NT2/D1 (cell line): ENCODE measurements at places on chromosomes 4 and X.

- no peak for DNase-seq
These were observed 125.8 kb downstream of the REPS2 start for GRCh38 chrX:17072301-17072700.

DNA sequence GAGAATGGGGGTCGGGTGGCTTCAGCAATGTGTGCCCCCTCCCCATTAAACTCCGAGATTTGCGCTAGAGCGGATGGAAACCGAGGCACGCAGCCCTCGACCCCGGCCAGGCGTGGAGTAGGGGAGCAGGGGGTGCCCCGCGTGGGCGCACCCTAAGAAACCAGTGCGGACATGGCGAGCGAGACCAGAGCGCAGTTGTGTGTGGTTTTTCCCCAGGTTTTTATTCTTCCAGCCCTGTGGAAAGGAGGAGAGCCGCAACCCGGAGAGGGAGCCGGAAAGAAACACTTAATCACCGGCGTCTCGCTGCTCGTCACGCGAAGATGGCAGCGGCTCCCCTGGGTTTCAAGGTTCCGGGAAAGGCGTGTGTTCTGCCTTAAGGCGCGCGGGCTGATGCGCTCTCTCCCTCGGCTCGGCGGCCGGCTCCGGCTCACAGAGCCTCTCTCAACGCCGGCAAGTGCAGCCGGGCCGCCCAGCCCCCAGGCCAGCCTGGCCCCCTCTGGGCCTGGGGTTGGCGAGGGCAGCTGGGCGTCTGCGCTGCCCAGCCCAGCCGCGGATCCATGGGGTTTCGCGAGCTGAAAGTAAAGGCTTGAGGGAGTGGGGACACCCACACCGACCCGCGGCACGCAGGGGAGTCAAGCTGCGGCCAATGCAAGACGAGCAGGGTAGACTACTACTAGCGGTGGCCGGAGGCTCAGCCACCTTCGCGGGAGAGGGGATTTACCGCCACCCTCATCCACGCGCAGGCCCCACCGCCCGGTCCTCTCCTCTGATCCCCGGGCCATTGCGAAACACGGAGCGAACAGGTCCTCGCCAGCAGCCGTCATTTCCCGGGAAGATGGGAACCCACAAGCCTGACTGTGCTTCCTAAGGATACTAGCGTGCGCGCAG lies 74.0 kb upstream of the BCOR start:
- DNase-seq = no peak

- DNase-seq = no peak
These were observed 65.7 kb upstream of the KCNIP4 start for GRCh38 chr4:22014222-22014741.

DNA sequence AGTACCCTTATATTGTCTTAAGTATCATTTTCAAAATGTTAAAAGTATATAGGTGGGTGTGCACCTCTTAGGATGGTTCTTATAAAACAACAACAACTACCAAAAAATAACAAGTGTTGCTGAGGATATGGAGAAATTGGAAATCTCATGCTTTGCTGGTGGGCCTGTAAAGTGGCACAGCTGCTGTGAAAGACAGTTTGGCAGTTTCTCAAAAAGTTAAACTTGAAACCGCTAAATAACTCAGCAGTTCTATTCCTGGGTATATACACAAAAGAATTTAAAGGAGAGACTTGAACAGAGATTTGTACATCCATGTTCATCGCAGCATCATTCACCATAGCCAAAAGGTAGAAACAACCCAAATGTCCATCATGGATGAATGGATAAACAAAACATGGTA lies 65.5 kb downstream of the HAND2 start:
- DNase-seq = no peak

DNA sequence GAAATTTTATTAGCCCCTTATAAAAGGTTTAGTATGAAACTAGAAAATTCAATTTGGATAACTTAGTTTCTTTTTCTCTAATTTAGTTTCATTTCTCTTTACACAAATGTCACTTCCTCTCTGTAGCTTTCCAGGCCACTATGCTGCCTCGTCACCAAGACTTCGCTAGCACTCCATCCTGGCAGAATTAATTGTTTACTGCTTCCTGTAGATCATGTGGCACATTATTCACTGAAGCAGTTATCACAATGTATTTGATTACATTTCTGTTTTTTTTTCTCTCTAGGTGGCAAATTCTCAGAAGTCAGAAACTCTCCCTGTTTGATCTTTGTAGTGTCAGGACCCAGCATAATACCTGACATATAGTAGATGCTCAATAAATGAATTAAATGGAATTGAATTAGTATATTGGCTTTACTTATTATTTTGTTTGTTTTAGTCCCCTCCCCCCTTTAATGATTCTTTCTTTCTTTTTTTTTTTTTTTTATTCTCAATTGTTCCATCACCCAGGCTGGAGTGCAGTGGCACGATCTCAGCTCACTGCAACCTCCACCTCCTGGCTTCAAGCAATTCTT lies 9.3 kb upstream of the SAT1 start:
- DNase-seq = no peak

DNA sequence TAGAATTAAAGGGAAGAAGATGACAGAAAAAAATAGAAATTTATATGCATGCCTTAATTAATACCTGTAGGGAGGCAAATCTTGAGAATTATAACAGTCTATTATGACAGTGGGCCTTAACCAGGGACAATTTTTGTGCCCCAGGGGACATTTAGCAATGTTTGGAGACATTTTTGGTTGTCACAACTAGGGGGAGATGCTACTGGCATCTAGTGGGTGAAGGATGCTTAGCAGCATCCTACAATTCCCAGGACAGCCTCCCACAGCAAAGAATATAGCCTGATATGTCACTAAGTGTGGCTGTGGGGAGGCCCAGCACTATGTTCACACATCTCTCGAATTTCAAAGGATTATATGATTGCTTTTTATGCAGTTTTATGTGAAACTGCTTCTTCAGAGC lies 10.5 kb downstream of the GPR82 start:
- DNase-seq = no peak

GRCh38 chrX:40496728-40497127 lies 84.0 kb upstream of the ATP6AP2 start:
- DNase-seq = no peak

GRCh38 chr4:54625391-54625790 lies 32.4 kb upstream of the KIT start:
- no peak for DNase-seq

- DNase-seq = no peak
These were observed 672 bp downstream of the PGM2 start for GRCh38 chr4:37827030-37827685.

GRCh38 chr4:15142201-15142600 lies 139.9 kb downstream of the CPEB2 start:
- DNase-seq = no peak

- no peak for DNase-seq
These were observed 50.2 kb upstream of the TLR3 start for GRCh38 chr4:186018784-186019183.

DNA sequence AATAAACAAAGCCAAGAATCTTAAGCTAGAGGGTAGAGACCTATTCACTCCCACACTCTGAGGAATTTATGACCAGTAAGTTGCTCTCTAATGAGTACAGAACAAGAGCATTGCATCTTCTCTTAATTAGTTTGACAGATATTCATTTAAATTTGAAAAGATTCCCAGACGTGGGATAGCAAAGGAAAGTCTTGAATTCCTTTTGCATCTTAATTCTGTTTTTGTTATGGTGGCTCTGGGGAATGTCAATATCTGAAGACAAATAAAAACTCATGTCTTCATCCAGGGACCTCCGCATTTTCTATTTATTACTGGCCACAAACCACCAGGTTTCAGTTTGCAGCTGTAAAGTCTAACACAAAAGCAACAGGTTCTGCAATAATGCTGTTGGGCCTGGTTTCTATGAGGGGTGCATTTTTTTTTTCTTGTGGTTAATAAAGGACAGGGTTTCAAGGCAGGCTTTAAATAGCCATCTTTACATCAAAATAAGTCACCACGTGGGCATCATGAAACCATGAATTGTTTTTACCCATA lies 172.3 kb downstream of the SHROOM3 start:
- no peak for DNase-seq

DNA sequence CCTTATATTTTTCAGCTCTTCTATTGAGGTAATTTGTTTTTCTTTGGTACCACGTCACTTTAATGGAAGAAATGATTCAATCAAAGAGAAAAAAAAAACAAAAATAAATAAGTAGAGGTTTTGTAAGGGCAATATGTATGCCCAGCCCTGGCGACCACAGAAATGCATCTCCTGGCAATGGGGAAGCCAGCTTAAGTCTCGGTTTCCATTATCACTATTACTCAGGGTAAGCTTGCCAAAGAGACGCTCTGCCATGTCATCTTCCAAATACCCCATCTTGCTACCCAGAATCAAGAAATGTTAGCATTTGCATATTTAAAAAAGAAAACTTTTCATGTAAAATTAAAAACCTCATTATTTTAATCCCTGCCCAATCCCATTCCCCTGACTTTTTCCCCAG lies 68.8 kb downstream of the FAM47C start:
- no peak for DNase-seq

- no peak for DNase-seq
These were observed 53.6 kb downstream of the KLF3 start for GRCh38 chr4:38717604-38718003.

GRCh38 chr4:189090174-189090814 lies 850.4 kb upstream of the FRG1 start:
- peak; percentile 13 for DNase-seq

DNA sequence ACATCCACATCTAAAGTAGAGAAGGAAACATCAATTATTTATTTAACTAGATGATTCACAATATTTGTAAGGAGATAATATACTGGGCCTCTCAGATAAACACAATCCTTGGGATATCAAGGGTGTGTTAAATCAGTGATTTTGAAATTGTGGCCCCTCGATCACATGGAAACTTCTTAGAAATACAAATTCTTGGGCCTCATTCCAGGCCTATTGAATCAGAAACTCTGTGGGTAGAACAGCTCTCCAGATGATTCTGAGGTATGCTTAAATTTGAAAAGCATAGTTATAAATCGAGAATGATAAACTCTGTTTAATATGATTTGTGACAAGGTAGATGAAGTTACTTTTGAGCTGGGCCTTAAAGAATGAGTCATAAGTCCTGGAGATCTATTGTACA lies 64.3 kb upstream of the GPR174 start:
- no peak for DNase-seq

- DNase-seq = no peak
These were observed 51.2 kb upstream of the CHRNA9 start for GRCh38 chr4:40283968-40284367.

- no peak for DNase-seq
These were observed 119.6 kb downstream of the PDLIM5 start for GRCh38 chr4:94571298-94571697.

GRCh38 chr4:48403779-48404178 lies 62.5 kb downstream of the SLAIN2 start:
- DNase-seq = no peak

DNA sequence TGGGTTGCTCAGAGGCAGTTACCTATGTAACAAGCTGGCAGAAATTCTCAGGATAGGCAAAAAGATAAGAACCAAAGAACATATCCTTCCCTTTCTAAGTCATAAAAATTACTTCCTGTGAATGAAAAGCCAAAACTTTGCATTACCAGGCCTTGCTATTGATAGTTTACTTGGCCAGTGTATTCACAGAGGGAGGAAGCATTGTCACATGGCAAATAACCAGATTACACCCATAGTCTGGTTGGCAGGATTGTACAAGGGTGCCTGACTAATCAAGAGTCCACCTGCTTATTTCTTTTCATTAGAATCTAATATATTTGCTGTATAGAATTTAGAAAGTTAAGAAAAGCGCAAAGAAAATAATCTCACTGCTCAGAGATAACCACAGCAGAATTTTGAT lies 14.1 kb downstream of the XIAP start:
- DNase-seq = no peak

DNA sequence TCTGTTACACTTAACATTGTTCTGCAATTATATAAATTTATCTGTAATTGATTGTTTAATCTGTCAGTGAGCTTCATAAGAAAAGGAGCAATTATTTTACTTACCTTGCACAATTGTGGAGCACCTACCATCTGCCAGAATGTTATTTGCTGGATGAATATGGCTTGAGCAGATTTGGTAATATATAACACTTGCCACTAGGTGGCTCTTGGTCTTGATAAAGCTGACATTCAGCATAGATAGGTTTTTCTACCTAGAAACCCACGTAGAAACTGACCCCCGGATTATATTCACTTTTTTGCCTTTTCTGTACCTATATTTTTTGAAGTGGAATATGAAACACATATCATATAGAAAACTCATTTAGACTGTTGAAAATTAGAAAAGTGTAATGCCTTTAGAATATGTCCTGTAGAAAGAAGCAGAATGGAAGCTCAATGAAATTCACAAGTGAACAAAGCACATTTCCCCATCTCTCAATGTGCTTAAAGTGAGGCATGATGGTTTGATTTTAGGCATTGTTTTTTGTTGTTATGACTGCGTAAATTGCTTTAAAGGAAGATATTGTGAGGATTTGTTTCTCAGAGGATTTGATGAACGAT lies 9.5 kb downstream of the RBPJ start:
- DNase-seq = no peak

- DNase-seq = no peak
These were observed 163.2 kb downstream of the SPCS3 start for GRCh38 chr4:176482972-176483371.

- DNase-seq = no peak
These were observed 49.6 kb downstream of the LNX1 start for GRCh38 chr4:53541577-53542206.

DNA sequence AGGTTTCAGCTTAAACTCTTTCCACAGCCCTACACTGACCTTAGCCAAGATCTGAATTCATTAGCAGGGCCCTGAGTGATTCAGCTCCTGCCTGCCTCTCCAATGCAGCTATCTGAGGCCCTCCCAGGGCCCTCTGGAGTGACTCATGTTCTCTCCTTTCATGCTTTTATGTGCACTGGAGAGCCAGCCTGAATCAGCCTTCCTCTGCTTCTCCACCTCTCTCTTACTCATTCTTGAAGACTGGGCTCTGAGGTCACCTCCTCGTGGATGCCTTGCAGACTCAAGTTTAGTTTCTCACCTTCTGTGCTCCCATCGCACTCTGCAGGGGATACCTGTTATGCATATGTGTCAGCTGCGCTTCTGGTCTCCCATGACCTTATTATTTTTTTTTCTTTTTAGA lies 3.1 kb upstream of the OCIAD2 start:
- peak; percentile 33 for DNase-seq

GRCh38 chrX:7235071-7235470 lies 87.1 kb upstream of the PUDP start:
- no peak for DNase-seq

DNA sequence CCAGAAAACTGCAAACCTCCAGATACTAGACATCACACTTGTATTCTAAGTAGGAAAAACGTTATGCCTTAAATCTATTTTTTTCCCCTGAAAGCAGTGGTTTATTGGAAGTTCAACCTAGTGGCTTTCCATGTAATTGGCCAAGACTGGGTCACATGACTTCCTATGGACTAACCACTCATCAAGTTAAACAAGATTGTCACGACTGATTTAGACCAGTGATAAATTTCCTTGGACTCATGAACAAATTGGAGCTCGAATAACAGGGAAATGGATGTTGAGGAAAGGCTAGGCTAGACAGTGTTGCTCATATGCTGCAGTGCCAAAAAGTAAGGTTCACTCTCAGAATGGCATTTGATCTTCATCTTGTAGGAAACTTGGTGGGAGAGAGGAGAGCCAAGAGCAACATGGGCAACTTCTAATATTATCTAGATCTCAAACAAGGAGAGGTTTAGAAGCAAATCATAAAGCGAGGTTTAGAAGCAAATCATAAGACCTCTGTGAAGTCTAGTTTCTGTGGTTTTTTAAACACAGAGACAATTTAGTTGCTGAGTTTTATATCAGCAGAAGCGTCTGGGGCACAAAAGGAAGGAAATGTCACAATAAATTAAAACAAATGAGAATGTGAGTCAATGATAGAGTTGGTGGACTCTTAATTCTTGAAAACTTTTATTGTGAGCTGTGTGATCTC lies 165.6 kb upstream of the BOD1L1 start:
- DNase-seq = no peak

- DNase-seq = no peak
These were observed 551 bp downstream of the NPNT start for GRCh38 chr4:105895583-105896460.
